ENCODE measurements at places on chromosomes 4 and X. TPM values are rescaled to one million over a fixed set of nuclear protein-coding genes. Genes with fewer than 3 reads are reported as not detected.

The NLGN3 gene
- 148 TPM for polyA plus RNA-seq

GRCh38 chr4:153534792-153535629, 68.9 kb downstream of the TMEM131L start:
- no peak for DNase-seq

- no peak for DNase-seq
Observed at GRCh38 chr4:42750856-42751255, 94.0 kb upstream of the ATP8A1 start.

- DNase-seq: no peak
Observed at GRCh38 chrX:148354916-148355315, 145.5 kb upstream of the AFF2 start.

GRCh38 chr4:128322986-128323385, 35.4 kb upstream of the PGRMC2 start:
- no peak for DNase-seq

The FATE1 gene
- not detected for polyA plus RNA-seq

The FAT4 gene
- 14.3 TPM for polyA plus RNA-seq

GRCh38 chrX:113954297-113954696, 629.6 kb upstream of the HTR2C start:
- DNase-seq: no peak

GRCh38 chr4:70654605-70655011, 11.7 kb downstream of the JCHAIN start:
- DNase-seq: no peak

DNA sequence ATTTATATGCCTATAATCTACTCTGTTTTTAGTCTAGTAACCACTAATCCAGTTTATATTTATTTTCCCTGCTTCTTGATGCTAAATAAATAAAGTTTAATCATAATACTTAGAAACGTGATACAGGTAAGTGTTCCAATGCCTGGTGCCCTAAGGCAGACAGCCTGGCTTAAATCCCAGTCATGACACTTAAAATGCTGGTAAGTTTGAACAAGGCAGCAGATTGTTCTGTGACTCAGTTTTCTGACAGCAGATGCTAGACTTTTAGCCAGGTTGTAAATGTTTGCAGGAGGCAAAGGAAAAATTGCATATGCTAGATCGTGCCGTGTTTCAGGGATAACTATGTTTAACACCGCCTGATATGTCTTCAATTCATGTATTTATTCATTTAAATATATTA, 2661.6 kb downstream of the PCDH7 start:
- peak; percentile 55 for DNase-seq

- DNase-seq: no peak
Observed at GRCh38 chrX:42000836-42001235, 77.5 kb upstream of the CASK start.

DNA sequence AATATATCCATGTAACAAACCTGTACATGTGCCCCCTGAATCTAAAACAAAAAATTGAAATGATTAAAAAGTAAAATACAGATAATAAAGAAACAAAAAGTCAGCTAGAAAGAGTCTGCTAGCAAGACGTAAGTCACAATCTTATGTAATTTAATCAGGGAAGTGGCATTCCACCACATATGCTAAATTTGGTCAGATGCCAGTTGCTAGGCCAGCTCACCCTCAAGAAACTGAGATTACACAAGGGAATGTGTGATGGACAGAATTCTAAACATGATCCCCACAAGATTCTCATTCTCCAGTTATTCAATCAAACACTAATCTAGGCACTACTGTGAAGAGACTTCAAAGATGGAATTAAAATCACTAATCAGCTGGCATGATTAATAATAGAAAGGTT, 689.3 kb downstream of the CENPC start:
- DNase-seq: no peak

DNA sequence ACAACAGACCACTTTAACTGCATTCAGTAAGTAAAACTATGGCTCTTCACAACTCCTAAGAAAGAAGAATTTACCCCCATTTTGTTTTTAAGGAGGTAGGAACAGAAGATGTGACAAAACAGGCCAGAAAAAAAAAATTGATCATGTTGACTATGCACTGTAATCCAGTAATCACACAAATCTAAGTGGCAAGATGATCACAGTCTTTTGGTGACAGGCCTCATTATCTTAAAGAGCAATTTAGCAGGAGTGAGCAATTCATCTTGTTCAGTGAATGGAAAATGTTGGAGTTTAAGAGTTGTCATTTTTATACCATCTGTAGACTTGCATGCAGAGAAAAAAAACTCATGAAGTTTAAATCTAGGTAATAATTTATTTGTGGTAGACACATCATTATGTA, 115.1 kb downstream of the SLC39A8 start:
- DNase-seq: no peak

The GRPR gene
- polyA plus RNA-seq: 0.65 TPM

GRCh38 chr4:114465766-114466165, 132.8 kb upstream of the UGT8 start:
- DNase-seq: no peak
